ENCODE measurements at places on chromosomes 11 and 22.

DNA sequence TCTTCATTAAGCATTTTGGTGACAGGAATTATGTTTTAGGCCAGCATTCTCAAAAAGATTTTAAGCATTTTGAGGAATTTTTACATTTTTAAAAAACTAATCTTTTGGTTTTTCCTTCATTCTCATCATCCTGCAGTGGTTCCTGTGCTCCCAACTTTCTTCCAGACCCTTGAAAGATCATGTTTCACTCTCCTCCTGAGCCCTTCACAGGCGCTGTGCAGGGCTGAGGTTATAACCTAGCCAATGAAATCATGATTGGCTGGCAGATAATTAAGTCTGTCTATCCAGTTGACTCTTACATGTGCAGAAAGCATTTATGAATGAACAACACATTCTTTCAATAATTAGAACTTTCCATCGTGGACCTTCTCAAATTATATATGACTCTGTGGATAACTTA lies 226.3 kb downstream of the DDX10 start:
- no peak for DNase-seq

DNA sequence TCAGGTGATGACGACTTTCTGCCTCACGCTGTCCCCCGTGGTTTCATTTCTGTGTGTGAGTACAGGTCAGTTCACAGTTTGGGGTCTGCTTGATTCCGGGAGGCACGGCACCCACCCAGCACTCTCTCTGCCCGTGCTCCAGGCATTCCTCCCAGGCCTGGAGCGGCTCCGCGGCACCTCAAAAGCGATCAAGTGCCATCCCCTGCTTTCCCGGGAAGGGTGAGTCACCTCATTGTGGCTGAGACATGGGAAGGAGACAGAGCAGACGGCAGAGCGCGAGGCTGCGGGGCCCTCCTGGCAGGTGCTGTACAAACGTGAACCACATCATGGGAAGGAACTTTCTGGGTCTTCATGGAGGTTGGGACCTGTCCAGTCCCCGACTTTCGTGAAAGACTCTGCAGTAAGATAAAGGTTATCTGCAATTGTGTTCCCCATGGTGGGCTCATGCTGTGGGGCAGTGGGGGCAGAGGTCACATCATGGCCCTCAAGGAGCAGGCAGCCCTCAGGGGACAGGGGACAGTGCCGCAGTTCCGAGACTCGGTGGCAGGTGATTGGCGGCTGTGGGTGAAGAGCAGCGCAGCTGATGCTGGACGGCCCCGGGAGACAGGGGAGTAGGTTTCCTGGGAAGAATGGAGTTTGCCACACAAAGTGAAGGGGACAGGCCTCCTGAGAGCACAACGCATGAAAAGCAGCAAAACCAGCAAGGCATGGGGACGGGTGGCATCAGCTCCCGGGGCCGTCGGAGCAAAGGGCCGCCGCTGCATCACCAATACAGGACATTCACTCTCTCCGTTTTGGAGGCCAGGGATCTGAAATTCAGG lies 65.3 kb downstream of the CELSR1 start:
- no peak for DNase-seq

- DNase-seq: no peak
Observed at GRCh38 chr11:69599502-69599901, 41.5 kb upstream of the CCND1 start.

DNA sequence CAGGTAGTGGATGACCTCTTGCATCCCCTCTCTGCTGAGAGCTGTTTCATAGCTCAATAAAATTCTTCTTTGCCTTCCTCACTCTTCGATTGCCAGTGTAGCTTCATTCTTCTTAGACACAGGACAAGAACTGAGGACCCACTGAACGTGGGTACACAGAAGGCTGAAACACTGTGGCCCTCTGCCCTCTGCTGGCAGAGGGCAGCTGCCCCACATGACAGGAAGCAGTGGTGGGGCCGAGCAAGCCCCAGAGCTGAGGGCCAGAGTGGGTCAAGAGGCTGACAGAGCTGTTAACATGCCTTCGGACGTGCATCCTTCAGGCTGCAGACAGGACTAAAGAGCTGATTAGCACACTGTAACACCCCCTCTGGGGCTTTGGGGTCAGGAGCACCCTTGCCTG lies 15.6 kb downstream of the SMC1B start:
- DNase-seq: no peak

DNA sequence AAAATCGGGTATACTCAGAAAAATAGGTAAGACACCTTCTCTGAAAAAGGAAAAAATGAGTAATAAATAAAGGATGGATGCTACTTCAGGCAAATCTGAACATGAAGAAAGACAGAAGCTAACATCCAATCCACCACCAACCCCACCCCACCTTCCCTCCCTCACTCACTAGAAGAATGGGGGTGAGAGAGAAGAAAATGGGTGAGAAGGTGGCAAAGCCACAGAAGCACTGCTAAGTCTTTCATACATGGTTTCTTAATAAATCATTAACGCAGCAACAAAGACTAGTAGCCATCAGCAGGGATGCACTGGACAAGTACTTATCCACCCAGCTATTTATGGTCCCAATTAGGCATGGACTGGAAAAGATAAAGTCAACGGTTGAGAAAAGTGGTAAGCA lies 5.9 kb downstream of the FHIP1B start:
- DNase-seq: no peak
